Lung microvascular endothelial cell (primary cell): ENCODE measurements at places on chromosomes 2 and 18.

GRCh38 chr2:219916726-219917440, 289.5 kb downstream of the SLC4A3 start:
- DNase-seq, result no peak

DNA sequence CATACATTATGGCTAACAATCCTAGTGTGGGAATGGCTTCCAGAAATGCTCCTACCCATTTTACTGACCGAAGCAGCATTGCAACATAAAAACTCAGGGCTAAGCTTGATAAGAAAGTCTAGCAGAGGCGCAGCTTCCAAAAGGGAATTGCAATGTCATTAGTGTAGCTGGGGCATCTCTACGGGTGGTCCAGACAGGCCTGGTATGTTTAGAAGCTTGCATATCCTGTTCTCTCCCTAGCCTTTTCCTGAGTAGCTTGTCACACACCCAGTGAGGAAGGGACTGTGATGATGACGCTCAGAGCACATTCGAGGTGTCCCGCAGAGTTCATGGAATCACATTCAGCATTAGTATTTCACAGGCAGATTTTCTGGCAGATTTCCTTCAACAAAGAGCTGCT, 38.0 kb upstream of the COL5A2 start:
- peak; percentile 74 for DNase-seq

DNA sequence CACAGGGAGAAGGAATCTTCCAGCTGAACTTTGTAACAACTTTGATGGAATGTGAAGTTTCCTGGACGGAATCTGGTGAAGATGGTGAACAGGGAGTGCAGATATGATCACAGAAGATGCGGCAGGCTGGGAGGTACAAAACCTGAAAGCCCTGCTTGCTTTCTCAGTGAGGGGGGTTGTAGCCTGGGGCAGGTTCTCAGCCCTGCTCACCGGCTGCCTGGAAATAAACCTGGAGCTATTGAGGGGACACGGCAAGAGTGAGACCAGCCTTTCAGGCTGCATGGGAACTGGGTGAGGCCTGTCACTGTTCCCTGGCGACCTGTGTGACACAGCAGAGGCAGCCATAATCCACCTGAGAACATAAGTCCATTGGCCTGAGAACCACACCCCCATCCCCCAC, 174.8 kb downstream of the LCLAT1 start:
- no peak for DNase-seq

DNA sequence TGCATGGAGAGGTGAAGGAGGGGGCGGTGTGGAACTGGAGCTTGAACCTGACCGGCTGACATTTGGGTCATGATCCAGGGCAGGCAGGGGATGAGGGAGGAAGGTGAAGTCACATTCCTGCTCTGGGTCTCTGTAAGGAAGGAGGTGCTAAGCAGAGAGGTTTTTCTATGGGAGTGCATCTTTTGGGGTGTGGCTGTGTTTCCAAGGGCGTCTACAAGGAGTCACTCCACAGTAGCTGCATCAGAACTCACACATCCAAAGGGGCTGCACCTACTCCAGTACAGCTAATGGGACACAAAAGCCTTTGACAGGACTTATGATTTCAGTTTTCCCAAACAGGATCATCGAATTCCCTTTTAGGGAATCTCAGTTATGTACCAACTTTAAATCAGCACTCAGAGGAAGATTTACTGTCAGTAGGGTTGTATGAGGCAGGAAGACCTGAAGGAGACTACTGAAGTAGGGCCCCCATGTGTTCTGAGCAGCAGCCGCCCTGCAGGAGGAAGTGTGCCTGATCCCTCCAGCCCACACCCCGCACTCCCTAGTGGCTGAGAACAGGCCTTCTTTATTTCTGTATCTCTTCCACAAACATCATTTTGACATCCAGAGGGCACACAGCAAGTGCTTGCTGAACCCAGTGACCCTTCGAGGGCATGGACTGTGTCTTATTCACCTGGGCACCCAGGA, 137.2 kb downstream of the CELF4 start:
- DNase-seq, result no peak

DNA sequence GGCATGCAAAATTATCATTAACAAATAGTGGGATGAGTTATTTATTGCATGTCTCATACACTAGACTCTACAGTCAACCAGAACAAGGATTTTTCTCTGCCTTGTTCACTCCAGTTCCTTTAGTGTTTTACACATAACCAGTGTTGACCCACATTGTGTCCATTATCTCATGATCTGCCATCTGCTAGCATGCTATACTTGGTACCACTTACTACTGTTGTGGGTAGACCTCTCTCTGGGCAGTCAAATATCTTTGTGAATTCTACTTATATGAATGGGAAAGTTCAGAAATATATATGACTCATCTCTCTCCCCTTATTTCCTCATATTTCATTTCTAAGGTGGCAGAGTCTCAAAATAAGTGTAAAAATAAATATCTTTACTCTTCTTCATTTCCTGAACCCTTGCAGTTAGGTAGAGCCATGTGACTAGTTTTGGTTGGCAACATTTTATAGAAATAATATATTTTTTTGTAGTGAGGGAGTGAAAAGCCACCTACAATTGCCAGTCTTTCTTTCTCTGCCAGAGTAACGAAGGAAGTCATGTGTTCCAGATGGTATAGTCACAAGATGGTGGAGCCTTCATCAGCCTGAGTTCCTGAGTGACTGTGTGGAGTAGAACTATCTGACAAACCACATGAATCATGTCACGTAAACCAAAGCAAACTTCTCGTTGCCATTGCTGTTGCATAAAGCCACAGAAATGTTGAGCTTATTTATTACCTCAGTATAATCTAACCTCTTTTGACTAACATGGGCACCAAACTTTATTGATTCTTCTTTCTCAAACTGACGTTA, 704.0 kb downstream of the RNF144A start:
- no peak for DNase-seq
